Stimulated activated CD8-positive, alpha-beta memory T cell treated with anti-CD3 and anti-CD28 coated beads, Interleukin-4, amount 100 ng/mL, for 1 hour (primary cell): ENCODE measurements at places on chromosomes 2 and 18.

DNA sequence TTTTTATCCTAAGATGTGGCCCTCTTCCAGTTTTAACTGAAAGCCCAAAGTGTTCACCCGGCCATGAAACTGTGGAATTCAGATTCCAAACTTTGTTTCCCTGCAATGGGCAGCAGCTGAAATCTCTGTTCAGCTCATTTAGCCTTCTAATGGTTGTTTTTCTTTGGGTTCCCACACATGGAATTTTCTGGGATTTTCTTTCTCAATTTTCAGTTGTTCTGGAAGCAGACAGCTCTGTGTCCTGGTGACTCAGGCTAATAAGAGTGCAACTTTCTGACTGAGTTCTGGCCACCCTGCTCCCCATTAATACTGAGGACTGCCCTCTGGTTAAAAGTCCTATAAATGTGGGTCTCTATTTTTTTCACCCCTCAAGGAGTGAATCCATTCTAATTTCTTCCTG, 78.5 kb downstream of the PMS1 start:
- no peak for DNase-seq

GRCh38 chr18:59488899-59489298, 129.8 kb upstream of the LMAN1 start:
- no peak for DNase-seq

DNA sequence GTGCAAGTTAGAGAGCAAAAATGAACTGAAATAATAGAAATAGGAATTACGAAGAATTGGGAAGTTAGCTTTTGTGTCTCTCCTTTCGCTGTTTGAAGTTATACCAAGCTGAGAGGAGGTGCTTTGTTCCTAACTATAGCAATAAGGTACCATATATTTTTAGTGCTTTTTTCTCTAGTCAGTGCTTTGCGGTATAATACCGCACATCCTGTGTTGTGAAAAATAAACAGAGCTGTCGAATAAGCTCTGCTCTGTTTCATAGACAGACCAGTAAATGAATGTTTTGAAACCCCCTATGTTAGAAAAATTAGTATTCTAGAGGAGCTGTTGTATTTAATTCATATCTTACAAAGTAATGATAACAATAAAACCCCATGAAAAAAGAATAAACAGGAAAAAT, 130.8 kb downstream of the MAP4K4 start:
- no peak for DNase-seq

GRCh38 chr2:189177251-189177840, 2.2 kb downstream of the COL5A2 start:
- DNase-seq, result no peak

- no peak for DNase-seq
Measured at GRCh38 chr2:1671916-1672315, 72.4 kb downstream of the PXDN start.
